Activated T-helper 9 cell treated with anti-CD3 and anti-CD28 coated beads, Interleukin-2, amount 50 U/mL, for 16 hours (primary cell): ENCODE measurements at places on chromosomes 3 and 15.

- DNase-seq, result no peak
Measured at GRCh38 chr15:39792025-39792843, 9.6 kb upstream of the FSIP1 start.

- DNase-seq, result no peak
Measured at GRCh38 chr3:172317984-172318383, 130.3 kb downstream of the GHSR start.

- no peak for DNase-seq
Measured at GRCh38 chr15:92098869-92099268, 245.4 kb downstream of the SLCO3A1 start.

DNA sequence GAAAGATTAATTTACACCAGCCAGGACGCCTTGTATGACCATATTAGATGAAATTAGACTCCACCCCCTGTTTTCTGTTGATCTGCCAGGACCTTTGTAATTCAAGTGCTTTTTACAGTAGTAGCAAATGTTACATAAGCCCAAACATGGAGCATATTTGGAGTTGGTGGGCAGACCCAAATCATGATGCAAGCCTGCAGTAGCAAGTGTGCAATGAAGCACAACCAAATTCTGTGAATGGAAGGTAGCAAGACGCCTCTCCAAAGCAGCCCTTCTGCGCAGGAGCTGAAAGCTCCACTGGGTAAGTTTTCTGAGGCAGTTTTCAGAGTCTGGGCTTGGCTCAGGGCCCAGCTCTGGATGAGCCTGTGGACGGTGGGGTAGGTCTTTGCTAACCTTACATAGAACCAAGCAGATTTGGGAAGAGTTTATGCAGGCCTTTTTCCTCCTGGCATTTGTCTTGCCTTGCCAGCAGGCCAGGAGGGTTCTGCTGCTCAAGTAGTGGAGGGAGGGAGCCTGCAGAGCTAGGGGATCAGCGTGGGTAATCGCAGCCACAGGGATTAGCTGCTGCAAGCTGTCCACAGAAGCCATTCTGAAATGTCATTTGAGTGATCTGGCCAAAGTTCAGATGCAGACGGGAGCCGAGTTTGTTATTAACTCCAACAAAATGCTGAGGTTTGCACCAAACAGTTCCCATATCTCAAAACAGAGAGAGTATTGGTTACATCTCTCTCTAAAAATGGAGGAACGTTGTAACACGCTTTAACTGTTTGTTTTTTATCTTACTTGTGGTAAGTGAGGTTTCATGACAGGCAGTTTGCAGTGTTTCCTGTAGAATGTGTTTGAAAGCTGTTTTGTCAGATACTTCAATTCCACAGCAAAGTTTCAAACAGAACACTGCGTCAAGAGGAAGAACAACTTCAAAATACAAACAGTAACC is 55.4 kb downstream of the PSMD6 start:
- DNase-seq, result no peak

GRCh38 chr15:52263563-52264282 is 31.9 kb downstream of the MYO5C start:
- DNase-seq, result no peak

GRCh38 chr3:54628888-54629441 is 298.9 kb downstream of the LRTM1 start:
- DNase-seq, result no peak

GRCh38 chr3:193240850-193241706 is at the start of gene PLAAT1:
Gene PLAAT1 (plus strand): TSS chr3:193241222. CDS start chr3:193255651, 14,429 bp downstream.
- DNase-seq, result no peak
